ENCODE measurements at places on chromosomes 4 and X. TPM values are rescaled to one million over a fixed set of nuclear protein-coding genes. Genes with fewer than 3 reads are reported as not detected.

The DGKK gene
- total RNA-seq = not detected

The ABLIM2 gene
- 28.5 TPM for total RNA-seq

The RASSF6 gene
- 0.75 TPM for total RNA-seq

The EVC2 gene
- 9.6 TPM for total RNA-seq

The RAB33A gene
- total RNA-seq = 1.3 TPM

The ZNF732 gene
- total RNA-seq = not detected

The CRLF2 gene
- 2.1 TPM for total RNA-seq

The MAGEB10 gene
- total RNA-seq = not detected

DNA sequence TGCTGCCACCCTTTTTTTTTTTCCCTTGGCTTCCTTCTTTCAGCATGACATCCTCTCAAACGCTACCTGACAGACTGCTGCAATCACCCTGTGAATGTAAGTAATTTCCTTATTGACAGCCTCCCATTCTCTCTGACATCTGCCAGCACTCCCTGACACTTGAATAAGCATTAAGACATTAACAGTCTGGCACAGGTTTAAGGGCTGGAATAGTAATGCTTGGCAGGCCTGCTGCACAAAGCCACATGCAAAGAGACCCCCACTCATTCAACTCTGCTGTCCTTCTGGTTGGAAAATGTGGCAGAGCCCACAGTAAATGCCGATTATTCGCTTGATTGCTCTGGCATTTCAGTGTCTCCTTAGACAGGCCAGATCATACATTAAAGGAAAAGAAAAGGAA, 28.1 kb upstream of the RASGEF1B start:
- no peaks in the 10 kb centered on the region for H3K36me3 ChIP-seq
- no peaks in the 10 kb centered on the region for H3K27me3 ChIP-seq
- no peak overlapping the region for H3K27ac ChIP-seq
- no peak overlapping the region for H3K4me3 ChIP-seq
- DNase-seq = no peak
- no peaks in the 10 kb centered on the region for H3K4me1 ChIP-seq

DNA sequence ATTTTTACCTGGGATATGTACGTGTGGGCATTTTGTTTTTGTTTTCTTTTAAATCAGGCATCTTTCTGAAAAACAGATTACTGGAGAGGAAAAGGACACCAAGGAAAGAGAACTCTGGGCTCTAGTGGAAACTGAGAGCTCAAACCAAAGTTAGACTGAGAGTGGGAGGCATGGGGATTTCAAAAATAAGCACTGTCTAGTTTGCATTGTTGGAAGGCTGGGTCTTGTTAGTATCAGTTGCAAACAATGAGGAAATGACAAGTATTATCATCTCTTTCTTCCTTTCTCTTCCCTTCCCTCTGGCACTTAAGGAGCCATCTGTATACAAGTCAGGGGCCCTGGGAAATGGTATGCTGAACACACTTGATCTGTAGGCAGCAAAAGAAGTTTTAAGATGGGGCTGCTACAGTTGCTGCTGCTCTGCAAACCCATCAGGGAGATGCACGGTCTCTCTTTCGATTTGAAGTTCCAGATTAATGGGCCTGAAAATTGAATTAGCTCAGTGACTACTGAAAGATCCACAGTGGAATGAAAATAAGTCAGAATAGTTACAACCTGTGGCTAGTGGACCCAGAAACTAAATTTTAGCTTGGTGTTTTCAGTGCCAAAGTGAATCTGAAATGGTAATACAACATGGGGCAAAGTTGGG, 48.0 kb upstream of the GRXCR1 start:
- no peak for DNase-seq
- no peaks in the 10 kb centered on the region for H3K27me3 ChIP-seq
- H3K4me1 ChIP-seq = no peaks in the 10 kb centered on the region
- H3K4me3 ChIP-seq = no peak overlapping the region
- H3K36me3 ChIP-seq = no peaks in the 10 kb centered on the region
- no peak overlapping the region for H3K27ac ChIP-seq

GRCh38 chrX:57587062-57587461, 4.7 kb upstream of the ZXDB start:
- no peak for DNase-seq
- H3K4me1 ChIP-seq = peaks cover 6% of the 10 kb centered on the region
- H3K27me3 ChIP-seq = no peaks in the 10 kb centered on the region
- no peak overlapping the region for H3K27ac ChIP-seq
- H3K4me3 ChIP-seq = no peak overlapping the region

- H3K4me3 ChIP-seq = no peak overlapping the region
- peaks cover 4% of the 10 kb centered on the region for H3K4me1 ChIP-seq
- H3K27me3 ChIP-seq = no peaks in the 10 kb centered on the region
- H3K27ac ChIP-seq = no peak overlapping the region
Observed at GRCh38 chr4:70842761-70843435, 3.2 kb upstream of the GRSF1 start.

- no peak overlapping the region for H3K4me3 ChIP-seq
- DNase-seq = no peak
- H3K36me3 ChIP-seq = peaks cover 22% of the 10 kb centered on the region
- H3K27ac ChIP-seq = no peak overlapping the region
- no peaks in the 10 kb centered on the region for H3K4me1 ChIP-seq
- no peaks in the 10 kb centered on the region for H3K27me3 ChIP-seq
Observed at GRCh38 chr4:51918251-51918650, 75.3 kb downstream of the DCUN1D4 start.

GRCh38 chrX:36847496-36847895, 160.7 kb upstream of the FAM47C start:
- no peaks in the 10 kb centered on the region for H3K36me3 ChIP-seq
- no peak overlapping the region for H3K4me3 ChIP-seq
- no peak overlapping the region for H3K27ac ChIP-seq
- H3K27me3 ChIP-seq = no peaks in the 10 kb centered on the region
- DNase-seq = no peak

DNA sequence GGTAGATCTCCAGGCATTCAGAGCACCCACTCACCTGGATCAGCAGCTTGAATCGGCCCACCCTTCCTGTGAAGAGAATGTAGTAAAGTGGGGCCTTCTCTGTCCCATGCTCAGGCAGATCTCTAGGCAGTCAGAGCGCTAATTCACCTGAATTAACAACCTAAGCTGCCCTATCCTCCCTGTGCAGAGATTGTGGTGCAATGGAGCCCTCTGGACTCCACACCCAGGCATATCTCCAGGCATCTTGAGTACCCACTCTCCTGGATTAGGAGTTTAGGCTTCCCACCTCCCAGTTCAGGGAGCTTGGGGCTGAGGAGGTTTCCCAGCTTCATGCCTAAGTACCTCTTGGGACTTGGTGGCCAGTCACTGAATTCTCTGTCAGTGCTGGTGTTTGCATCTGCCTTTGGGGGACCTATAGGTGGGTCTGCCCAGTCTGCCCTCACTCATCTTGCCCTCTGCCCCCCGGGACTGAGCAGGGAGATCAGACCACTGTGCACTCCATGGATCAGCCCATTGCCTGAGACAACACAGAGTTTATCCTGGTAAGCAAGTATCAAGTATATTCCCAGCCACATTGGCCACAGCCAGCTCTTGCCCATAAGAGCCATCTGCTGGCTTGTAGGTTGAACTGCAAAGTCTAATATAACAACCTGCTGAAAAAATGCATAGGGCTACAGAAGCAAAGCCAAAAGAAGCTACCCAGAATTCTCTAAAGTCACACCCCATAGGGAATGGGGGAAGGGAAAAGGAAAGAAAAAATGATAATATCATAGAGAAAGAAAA, 372.9 kb downstream of the KLHL13 start:
- no peaks in the 10 kb centered on the region for H3K27me3 ChIP-seq
- H3K4me3 ChIP-seq = no peak overlapping the region
- H3K27ac ChIP-seq = no peak overlapping the region

DNA sequence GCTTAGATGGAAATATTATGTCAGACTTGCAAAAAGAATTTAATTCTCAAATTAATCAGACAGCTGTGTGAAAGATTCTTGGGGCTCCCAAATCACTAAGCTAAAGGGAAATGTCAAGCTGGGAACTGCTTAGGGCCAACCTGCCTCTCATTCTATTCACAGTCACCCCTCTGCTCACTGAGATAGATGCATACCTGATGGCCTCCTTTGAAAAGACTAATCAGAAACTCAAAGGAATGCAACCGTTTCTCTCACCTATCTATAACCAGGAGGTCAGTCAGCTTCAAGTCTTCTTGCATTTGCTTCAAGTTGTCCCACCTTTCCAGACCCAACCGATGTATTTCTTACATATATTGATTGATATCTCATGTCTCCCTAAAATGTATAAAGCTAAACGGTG, 882.7 kb downstream of the CENPC start:
- DNase-seq = no peak
- no peaks in the 10 kb centered on the region for H3K4me1 ChIP-seq
- H3K4me3 ChIP-seq = no peak overlapping the region
- no peak overlapping the region for H3K27ac ChIP-seq

DNA sequence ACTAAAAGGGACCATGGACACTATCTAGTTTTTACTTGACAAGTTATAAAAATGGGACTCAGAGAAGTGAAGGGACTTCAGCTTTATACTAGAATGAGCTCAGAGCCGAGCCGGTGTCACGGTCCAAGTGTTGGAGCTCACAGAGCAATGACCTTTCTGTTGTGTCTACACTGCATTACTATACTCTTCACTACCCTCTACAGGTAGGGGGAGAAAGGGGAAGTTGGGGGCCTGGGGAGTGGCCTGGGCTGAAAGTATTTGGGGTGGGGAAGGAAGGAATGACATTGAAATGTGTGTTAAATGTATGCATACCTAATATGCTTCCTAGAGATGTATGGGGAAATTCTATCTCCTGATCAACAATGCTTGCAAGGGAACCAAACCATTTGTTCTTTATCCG, 48.8 kb upstream of the HHIP start:
- H3K4me1 ChIP-seq = no peaks in the 10 kb centered on the region
- no peak overlapping the region for H3K27ac ChIP-seq
- H3K4me3 ChIP-seq = no peak overlapping the region
- H3K36me3 ChIP-seq = no peaks in the 10 kb centered on the region

DNA sequence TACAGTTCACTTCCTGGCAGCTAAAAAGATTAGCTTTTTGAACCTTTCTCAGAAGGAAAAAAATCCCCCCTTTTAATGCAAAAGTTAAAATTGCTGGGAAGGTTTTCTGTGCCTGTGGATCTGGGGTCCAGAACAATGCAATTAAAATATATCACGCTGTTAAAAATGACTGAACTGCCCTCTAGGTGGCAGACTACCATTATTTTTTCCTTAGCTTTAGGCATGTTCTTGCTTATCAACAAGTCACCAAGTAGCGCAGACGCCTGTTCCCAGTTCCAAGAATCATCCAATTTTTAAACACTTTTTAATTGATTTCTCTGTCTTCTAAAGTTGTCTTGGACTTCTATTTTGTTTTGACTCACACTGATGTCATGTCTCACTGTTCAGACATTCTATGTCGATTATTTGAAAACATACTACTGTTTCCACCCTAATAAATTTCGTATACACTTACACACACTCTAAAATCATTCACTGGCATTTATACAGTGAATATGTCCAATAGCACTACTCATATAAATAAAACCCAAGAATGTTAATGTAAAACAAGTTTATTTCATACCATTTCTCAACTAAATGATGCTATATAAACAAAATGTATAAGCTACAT, 661.6 kb downstream of the RAPGEF2 start:
- no peaks in the 10 kb centered on the region for H3K4me1 ChIP-seq
- no peak for DNase-seq
- H3K36me3 ChIP-seq = no peaks in the 10 kb centered on the region
- H3K4me3 ChIP-seq = no peak overlapping the region

- H3K36me3 ChIP-seq = peaks cover 17% of the 10 kb centered on the region
- peaks cover 2% of the 10 kb centered on the region for H3K4me1 ChIP-seq
- H3K27ac ChIP-seq = no peak overlapping the region
- no peaks in the 10 kb centered on the region for H3K27me3 ChIP-seq
- no peak overlapping the region for H3K4me3 ChIP-seq
Observed at GRCh38 chr4:146261041-146261440, 46.7 kb downstream of the REELD1 start.

DNA sequence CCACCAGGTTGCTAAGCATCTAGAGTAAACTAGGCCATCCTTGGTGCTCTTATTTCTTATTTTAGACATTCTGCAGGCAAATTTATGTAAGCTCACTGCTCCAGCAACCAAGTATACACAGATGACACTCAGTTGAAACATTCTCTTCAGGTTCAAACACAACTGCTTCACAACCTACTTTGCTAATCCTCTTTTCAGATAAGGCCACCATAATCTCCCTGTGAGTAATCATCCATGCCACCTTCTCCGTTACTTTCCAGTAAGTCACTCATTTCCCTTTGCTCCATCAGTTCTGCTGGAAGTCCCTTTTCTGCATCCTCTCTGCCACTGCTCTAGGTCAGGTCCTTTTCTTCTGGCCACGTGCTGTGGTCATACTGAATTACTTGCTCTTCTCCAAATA, 120.2 kb upstream of the WDFY3 start:
- H3K4me3 ChIP-seq = no peak overlapping the region
- no peak for DNase-seq
- no peaks in the 10 kb centered on the region for H3K36me3 ChIP-seq

DNA sequence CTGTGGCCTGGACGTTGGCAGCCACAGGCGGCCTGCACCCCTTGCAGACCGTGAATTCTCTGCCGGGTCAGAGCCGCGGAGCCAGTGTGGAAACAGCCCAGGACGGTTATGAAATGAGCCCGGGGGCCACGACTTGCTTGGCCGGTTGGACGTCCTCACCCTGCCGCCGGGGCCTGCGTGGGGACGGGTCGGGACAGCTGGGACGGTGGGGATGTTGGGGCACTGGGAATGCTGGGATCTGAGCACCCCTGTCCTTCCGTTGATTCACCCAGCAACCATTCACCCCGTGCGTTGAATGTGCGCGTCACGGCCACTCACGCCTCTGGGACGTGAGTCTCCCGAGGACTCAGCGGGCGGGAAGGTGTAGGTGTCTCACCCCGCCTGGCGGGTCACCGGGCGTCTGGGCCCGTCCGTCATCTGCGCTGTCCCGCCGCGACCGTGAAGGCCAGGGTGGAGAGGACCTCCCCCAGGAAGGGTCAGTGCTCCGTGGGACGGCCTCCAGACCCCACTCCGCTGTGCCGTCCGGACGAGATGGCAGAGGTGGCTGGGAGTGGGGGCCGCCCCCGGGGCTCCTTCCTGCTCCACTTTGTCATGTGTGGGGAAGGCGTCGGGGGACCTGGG, 4.5 kb upstream of the PLCXD1 start:
- H3K4me1 ChIP-seq = peaks cover 27% of the 10 kb centered on the region
- peak overlapping the region; percentile 54 for H3K27ac ChIP-seq
- H3K4me3 ChIP-seq = peak overlapping the region; percentile 54
- no peak for DNase-seq
- no peaks in the 10 kb centered on the region for H3K36me3 ChIP-seq

DNA sequence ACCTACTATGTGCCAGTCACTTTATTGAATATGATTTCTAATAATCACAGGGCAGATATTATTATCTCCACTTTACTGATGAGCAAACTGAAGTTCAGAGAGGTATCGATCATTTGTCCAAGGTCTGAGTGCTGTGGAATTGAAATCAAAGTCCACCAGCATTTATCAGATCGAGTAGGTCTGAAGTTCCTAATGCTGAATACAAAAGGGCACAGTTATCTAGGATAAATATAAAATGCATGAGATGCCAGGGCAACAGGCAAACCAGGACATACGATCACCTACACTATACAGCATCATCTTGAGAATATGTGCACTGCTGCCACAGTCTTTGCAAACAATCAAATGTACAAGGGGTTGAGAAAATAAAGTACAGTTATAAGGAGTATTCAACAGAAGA, 57.2 kb upstream of the SH3RF1 start:
- H3K27ac ChIP-seq = no peak overlapping the region
- no peaks in the 10 kb centered on the region for H3K27me3 ChIP-seq

- no peak overlapping the region for H3K4me3 ChIP-seq
- no peak overlapping the region for H3K27ac ChIP-seq
- no peaks in the 10 kb centered on the region for H3K27me3 ChIP-seq
- no peak for DNase-seq
- H3K36me3 ChIP-seq = no peaks in the 10 kb centered on the region
Observed at GRCh38 chr4:76058888-76059426, 15.6 kb upstream of the ART3 start.

Measured in esophagus muscularis mucosa (tissue), 4 donors.